ENCODE measurements at places on chromosomes 4 and X. TPM values are rescaled to one million over a fixed set of nuclear protein-coding genes. Genes with fewer than 3 reads are reported as not detected.

Gene ESX1
- total RNA-seq = not detected

Gene TDO2
- 0.58 TPM for total RNA-seq

DNA sequence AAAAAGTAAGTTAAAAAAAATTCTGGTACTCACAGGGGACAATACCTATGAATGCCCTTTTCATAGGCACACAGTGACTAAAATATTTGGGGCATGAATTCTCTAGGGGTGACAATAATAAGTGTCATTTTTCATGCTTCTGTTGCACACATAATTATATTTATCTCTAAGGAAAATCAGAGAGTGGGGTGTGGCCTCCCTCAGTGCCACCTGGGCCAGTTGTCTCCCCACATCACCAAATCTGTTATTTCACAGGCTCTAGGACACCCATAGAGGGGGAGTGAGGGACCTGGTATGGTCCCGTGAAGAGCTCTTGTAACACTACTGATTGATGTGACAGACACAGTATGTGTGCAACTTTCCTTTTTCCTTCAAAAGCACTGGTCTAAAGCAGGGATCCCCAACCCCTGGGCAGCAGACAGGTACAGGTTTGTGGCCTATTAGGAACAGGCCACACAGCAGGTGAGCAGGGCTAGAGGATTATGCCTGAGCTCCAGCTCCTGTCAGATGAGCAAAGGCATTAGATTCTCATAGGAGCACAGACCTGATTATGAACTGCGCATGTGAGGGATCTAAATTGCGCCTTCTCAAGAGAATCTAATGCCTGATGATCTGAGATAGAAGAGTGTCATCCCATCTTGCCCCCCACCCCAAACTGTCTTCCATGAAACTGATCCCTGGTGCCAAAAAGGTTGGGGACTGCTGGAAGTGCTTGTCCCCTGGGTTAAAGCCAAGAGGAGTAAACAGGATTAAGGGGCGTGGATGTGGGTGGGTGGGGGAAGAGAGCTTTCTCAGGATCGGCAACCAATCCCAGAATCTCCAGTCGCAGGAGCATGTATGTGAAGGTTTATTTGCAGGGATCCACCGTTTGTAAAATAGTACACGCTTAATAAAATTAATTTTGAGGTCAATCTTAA, 856 bp downstream of the SLC9B1 start:
- peak; percentile 35 for DNase-seq

DNA sequence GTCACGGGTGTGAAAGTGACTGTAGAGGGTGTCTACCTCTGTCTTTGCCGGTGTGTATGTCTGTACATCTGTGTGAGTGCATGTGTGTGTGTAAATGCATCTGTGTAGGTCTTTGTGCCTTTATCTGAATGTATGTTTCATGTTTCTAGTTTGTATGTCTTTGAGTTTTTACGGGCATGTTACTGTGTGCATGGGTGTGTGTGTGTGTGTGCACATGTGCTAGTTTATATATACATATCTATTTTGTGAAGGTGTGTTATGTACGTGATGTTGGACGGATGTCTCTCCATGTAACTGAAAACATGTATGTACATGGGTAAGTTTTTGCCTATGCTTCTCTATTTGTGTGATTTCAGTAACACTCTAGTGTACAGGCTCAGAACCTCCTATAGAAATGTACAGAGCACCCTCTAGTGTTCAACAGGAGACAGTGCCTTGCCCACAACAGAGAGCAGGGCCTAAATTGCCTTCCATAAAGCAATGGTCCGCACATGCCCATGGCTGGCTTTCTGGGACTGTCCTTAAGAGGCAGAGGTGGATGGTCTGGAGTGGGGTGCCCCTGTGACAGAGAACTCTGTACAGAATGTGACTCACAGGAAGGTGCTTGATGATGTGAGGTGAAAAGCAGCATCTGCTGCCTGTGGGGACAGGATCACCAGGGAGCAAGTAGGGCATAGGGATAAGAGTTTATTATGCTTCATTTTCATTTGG, 343.5 kb downstream of the RAPGEF2 start:
- DNase-seq = peak; percentile 27

GRCh38 chr4:22237846-22238494, 277.9 kb downstream of the ADGRA3 start:
- peak; percentile 56 for DNase-seq

Gene CYLC1
- total RNA-seq = not detected

Gene MTCP1
- 20.1 TPM for total RNA-seq

GRCh38 chr4:152588869-152589268, 53.0 kb upstream of the FBXW7 start:
- DNase-seq = no peak

Gene OCIAD1
- 150 TPM for total RNA-seq
